Activated T-cell treated with anti-CD3 and anti-CD28 coated beads, Interleukin-2, amount 50 U/mL, for 48 hours (primary cell): ENCODE measurements at places on chromosomes 3 and 15.

- no peak for DNase-seq
These were observed 146.4 kb upstream of the PFN2 start for GRCh38 chr3:150117076-150117475.

- DNase-seq = no peak
These were observed 234.7 kb upstream of the PLSCR5 start for GRCh38 chr3:146839727-146840375.

- DNase-seq = no peak
These were observed 5.1 kb downstream of the BFSP2 start for GRCh38 chr3:133404920-133405319.

DNA sequence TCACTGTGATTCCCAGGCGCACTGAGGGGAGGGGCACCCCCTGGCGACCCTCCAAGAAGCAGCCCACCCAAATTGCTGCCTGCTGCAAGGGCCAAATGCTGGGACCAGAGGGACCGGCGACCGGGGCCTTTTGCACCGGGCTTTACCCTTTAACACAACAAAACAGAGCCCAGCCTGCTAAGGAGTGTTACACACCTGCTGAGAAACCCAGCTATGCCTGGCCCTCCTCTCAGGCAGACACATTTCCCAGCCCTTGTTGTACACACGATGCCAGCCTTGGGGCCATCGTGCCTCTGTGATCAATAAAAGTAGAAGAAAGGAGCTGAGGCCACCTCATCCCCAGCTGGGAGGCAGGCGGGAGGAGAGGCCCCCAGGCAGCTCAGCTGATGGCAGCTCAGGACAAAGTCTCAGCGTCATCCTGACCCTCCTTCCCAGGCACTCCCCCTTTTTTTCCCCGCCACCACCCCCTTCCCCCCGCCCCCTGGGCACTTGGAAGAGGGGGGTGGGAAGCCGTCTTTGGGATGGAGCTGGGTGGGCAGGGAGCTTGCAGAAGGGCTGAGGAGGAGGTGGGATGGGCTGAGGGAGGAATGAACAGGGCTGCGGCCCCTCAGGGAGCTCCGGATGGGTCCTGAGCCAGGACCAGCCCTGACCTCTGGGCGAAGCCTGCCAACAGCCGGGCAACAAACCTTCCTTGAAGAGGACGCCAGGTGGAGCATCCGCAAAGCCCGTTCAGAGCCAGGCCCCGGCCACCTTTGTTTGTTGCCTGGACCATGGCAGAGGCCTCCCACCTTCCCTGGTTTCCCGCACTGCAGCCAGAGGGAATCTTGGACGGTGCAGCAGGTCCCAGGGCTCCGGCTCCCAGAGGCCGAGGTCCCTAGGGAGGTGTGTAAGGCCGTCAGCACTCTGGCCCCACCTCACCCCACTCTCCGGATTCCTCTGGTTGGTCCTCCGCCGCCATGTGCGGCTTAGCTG is 45.9 kb upstream of the SEC61A1 start:
- no peak for DNase-seq

- DNase-seq = no peak
These were observed 15.1 kb downstream of the ZPLD1 start for GRCh38 chr3:102449930-102450329.

GRCh38 chr3:67683522-67683921 is 29.1 kb upstream of the SUCLG2 start:
- no peak for DNase-seq

DNA sequence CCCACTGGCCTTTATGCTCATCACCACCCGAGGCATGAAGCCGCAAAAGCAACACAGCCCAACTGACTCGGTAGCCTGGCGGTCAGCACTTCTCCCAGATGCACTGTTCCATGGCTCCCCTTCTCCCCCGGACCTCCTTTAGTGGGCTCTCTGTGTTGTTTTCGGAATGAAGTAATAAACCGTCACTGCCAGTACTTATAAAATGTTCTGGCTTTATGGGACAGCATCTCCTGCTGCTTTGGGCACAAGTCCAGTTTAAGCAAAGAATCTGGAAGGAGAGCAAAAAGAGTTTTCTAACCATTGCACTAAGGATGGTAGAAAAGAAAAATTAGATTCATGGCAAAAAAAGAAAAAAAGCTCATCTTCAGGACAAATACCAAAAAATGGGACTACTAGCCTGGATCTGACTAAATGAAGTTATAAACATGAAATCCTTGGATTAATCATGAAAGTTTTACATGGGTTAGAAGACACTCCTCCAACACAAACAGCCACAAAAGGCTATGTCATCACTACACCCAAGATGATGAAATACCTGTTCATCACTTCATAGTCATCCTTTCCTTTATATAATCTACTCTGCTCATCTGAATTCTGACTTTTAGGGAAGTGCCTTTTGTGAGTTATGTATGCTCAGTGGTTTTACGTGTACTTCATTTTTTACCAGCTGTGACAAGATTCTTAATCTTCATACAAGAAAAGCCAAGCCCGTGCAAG is 89.5 kb upstream of the UBE2E2 start:
- no peak for DNase-seq

DNA sequence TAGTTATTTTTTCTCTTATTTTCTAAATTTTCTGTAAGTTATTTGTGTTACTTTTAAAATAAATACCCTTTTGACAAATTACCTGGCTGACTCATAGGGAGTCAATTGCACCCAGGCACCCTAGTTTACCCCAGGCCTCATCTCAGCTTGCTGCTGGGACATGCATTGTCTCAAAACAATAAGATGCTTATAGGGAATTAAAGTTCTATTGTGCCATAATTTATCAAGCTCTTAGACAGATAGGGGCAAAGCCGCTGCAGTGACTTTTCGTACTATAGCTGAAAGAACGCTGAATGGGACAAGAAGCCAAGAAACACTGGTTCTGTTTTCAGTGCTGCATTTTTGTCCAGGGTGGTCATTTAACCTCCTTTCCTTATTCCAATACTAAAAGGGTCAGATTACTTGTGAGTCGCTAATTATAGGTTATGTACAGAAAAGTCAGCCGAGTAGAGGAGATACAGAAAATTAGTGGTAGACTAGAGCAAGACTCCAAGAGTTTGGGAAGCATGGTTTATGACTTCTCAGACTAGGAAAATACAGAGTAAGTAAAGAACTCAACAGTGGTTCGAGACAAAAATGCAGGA is 50.3 kb downstream of the EXD1 start:
- DNase-seq = no peak

DNA sequence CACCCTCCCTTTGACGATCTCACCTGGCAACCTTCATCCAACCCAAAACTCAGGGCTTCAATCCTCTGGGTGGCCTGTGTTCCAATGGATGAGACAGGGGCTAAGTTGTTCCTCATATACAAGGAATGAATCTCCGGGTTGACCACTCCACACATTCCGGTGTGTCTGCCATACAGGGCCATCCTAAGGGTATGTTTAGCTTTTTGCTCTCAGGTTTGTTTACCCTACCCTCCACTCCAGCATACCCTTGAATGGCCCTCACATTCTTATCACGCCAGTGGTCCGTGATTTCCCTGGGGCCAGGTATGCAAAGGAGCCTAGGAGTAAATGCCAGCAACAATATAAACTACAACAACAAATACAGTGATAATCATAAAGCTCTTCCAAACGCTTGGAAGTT is 45.7 kb upstream of the VGLL3 start:
- no peak for DNase-seq

DNA sequence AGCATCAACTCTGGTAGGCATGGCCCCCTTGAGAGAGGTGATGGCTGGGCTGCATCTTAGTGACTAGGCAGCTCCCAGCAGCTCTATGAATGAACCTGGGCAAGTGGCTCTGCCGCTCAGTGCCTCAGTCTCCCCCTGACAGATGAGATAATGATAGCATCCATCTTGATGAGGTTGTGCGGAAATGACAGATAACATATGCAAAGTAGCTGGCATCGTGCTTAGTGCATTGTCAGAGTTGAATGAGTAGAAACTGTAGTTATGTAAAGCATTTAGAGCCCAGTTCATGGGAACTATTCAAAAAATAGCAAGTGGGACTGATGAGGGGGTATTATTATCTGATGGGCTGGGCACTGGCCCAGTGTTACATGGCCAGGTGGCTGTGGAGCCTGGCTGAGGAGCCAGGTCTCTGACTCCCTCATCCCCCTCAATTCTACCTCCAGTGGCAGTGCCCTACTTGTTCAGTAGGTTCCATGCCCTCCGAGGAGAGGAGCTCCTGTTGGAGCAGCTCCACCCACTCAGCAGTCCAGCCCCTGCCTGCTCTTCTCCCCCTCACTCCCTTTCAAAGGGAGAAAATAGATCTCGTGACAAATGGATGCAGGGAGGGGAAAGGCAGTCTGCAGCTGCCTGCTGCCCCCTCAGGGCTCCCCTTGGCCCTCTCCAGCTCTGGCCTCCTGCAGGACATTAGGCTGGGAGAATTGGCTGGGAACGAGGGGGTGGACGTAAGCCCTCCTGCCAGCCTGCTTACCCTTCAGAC is 6.6 kb downstream of the PRKCD start:
- no peak for DNase-seq

DNA sequence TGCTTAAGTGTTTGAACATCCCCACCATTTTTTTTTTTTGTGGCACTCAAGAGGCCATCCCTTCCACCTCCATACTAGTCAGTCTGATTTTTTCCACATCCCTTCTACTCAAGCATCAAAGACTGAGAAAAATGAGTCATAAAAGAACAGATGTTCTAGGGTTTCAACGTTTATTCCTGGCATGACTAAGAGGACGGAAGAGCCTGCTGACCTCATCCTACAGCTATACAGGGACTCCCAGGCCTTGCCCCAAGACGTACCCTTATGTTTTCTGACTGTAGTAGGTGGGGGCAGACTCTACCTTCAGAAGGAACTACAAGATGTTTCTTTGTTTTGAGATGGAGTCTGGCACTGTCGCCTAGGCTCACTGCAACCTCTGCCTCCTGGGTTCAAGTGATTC is 3.3 kb upstream of the ITPKA start:
- no peak for DNase-seq
